Stimulated activated CD4-positive, alpha-beta T cell treated with anti-CD3 and anti-CD28 coated beads, Interleukin-2, amount 100 ng/mL, for 4 hours (primary cell): ENCODE measurements at places on chromosomes 6 and 20.

- no peak for DNase-seq
Measured at GRCh38 chr6:14066782-14067406, 50.7 kb upstream of the CD83 start.

- no peak for DNase-seq
Measured at GRCh38 chr6:34813028-34813713, 21.3 kb downstream of the BLTP3A start.

- no peak for DNase-seq
Measured at GRCh38 chr6:151357758-151358436, 33.5 kb downstream of the ZBTB2 start.

DNA sequence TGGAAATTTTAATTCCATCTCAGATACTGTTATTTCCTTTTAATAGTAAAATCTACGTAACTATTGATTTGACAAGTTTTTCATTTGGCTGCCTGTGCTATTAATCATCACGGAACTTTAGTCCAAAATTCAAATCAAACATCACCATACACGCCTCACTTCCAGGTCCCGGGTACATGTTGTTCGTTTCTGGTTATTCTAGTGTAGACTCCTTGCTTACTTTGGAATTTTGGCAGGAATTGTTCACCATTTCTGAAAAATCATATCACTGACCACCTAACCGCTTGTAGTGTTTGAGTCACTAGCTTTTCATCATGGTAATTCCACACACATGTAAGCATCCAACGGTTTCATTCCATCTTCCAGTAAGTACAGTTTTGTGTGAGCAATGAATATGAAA lies 98.0 kb upstream of the NHSL1 start:
- no peak for DNase-seq

- DNase-seq, result no peak
Measured at GRCh38 chr6:118377711-118378414, 170.2 kb upstream of the PLN start.

DNA sequence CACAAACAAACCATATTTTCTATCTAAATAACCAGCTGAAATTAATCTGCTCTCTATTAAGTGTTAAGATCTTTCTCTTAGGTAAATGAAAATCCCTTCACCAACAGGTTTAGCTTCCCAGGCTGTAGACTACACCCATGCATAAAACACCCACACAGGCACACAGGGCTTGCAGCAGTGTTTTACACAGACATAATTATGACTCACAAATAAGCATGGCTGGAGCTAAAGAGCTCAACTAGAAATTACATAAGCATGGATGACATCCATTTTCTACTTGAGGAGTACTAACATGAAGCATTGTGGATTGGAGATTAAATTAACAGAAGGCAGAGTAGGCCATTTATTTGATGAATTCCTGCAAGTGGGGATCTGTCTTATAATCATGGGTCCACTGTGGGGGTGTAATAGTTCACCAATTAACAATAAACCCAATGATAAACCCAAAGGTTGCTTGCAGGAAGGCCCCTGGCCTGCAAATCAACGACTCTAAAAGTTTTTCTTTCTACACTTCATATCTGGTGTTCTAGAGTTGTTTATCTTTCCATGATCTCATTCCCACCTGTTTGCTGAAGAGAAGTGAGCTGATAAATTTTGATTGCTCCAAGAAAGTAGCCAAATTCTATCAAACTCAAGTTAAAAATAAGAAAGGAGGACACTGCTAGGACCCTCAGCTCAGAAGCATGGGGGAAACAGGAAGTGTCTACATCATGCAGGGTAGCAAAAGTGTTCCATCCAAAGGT lies 33.8 kb upstream of the E2F3 start:
- peak; percentile 56 for DNase-seq

DNA sequence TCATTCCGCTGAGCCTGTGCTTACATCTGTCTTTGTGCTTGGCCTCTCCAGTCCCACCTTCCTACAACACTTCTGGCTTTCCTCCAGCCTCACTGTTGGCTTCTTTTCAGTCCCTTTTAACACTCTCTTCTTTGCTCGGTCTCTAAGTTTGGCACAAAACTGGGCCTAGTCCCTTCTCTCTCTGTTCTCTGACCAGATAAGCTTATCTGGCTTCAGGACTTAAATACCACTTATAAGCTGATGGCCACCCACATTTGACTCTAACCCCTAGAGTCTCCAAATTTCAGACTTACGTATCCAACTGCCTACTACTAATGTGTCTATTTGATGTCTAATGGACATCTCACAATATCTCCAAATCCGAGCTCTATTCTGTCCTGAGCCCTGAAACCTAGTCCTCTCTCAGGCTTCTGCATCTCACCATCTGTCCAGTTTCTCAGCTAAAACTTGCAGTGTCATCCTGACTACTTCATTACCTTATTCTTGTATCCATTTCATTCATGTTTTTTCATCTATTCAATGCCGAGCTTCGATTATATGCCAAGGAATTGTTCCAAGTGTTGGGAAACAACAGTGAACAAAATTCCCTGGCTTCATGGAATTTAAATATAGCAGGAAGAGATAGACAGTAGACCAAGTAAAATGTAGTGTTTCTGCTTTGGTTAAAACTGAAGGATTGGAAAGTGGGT lies 40.1 kb downstream of the TBPL1 start:
- no peak for DNase-seq

GRCh38 chr6:20327141-20327540 lies 74.5 kb upstream of the E2F3 start:
- no peak for DNase-seq

DNA sequence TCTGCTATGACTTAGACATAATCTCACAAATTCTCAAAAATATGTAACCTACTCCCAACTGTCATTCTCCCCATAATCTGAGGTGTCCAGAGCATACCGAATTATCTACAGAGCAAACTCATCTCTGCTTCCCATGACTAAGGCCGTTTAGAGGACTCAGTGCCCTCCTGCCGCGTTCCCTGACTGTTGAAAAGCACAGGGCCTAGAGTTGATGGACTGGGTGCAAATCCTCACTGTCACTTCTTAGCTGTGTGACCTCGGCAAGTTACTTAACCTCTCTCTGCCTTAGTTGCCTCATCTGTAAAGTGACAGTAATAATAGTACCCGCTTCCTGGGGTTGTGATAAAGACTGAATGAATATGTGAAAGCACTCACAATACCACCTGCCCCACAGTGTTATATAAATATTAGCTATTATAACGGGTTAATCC lies 4.7 kb upstream of the TUBB2A start:
- no peak for DNase-seq

DNA sequence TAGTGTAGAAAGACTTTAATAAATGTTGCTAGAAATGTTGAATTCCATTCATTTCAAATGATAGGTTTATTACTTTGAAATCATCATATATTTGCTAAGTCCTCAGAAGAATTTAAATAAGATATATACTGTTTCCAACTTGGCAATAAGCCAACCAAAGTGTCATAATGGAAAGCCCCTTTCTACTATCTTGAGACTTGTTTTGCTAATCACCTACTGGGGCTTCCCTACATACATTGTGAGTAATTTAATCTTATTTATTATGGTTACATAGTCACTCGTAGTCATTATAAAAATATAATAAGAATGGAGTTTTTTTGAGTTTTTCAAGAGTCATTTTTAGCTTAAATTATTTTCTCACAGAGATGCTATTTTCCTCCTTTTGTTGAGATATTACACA lies 20.7 kb downstream of the COL19A1 start:
- DNase-seq, result no peak

- DNase-seq, result no peak
Measured at GRCh38 chr20:1862663-1863053, 32.5 kb upstream of the SIRPA start.

GRCh38 chr6:111813677-111814310 lies 59.5 kb downstream of the FYN start:
- DNase-seq, result no peak

DNA sequence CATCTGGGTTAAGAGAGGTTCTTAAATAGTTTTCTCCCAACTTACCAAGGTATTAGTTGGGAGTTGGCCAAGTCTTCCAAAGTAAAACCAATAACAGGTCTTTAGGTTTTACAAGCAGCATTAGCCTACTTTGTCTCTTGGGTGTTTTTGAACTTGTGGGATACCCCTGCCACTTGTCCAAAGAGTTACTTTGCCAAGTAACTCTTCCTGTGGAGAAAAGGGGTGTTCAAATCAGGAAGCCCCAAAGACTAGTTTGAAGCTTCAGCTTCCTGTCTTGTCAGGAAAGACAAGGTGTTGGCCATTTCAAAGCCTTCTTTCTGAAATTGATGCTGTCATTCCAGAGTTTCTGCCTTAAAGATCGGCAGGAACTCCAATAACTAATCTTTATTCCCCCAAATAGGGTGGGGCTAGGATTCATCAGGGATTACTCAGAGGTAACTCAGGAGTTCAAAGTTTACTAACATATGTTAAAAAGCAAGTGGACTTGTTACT lies 822 bp downstream of the RAB22A start:
- DNase-seq, result no peak

- DNase-seq, result no peak
Measured at GRCh38 chr6:166687070-166687878, 60.2 kb upstream of the RPS6KA2 start.

- no peak for DNase-seq
Measured at GRCh38 chr20:53652090-53652858, 58.6 kb upstream of the ZNF217 start.
